ENCODE measurements at places on chromosomes 11 and 22.

DNA sequence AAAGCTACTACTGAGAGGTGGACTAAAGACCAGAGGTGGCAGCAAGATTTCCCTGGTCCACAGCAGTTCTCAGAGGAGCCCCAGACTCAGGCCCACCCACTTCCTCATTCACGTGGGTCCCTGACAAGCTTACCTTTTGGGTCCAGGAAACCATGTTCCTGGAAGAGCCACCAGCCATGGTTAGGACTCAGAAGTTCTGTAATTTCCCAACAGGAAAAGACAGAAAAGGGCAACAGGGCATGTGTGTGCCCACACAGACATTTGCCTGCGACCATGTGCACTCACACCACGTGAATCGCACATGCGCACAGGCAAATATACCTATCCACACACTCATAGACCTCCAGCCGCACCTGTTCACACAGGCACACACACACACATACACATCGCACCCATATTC lies 42.9 kb downstream of the LRRC32 start:
- DNase-seq, result peak; percentile 21

DNA sequence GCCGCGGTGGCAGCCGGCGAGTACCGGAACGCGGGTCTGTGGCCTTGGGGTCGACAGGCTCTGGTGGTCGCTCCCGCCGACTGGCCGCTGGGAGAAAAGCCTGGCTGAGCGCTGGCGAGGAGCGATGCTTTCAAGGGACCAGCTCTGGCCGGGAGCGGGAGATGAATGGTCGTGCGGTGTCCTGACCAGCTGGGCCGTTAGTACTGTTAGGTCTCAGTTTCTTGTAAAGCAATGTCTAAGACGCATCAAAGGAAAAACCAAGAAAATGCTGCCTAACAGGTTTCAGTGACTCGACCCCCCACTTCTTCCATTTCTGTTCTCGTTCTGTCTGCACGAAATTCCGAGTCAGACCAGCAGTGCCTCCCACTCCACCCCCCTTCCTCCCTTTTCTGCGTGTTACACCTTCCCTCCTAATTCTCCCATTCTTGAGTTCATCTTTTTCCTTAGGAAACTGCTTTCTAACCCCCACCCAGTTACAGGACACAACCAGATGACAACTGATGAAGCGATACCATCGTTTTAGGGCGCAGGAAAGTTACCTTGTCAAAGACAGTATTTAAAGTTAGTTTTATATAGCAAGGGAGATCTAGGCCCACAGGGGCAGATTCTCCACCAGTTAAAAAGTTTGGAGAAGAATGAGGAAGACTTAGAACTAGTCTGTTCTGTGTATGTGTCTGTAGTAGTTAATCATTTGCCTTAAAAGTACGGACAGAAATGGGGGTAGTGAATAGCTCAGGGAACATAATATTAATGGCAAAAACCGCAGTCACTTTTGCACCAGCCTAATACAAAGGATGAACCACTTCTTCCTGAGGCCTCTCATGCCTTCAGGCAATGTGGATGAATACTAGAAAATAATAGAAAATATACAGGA lies 1.0 kb downstream of the CUL5 start:
- no peak for DNase-seq

- DNase-seq, result no peak
Observed at GRCh38 chr11:134625151-134625550, 213.1 kb upstream of the B3GAT1 start.

DNA sequence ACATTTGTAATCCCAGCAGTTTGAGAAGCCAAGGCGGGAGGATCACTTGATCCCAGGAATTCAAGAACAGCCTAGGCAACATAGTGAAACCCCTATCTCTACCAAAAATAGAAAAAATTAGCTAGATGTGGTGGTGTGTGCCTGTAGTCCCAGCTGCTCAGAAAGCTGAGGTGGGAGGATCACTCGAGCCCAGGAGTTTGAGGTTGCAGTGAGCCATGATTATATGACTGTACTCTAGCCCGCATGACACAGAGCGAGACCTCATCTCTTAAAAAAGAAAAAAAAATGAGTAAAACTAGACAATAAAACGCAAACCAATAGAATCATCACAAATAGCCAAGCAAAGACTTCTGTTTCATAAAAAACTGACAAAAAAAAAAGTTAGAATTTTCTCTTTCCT lies 21.8 kb downstream of the NUCB2 start:
- DNase-seq, result no peak

GRCh38 chr11:66971488-66971887 lies 3.6 kb upstream of the C11orf86 start:
- DNase-seq, result no peak

- peak; percentile 68 for DNase-seq
Observed at GRCh38 chr22:42294034-42294985, 23.9 kb upstream of the TCF20 start.

DNA sequence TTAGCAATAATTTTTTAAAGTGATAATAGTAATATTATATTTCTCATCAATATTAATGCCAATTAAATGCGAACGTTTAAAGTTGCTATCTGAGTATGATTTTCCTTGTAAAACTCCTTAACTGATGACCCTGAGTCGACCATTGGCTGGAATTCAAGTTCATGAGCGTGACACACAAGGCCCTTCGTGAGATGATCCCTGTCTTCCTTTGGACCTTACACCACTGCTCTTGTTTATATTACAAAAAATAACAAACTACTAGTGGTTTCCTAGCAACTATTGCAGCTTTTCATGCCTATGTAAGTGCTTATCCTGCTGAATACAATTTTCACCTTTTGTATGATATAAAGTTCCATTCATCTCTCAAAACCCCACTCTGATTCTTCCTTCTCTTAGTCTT lies 752.9 kb downstream of the CNTN5 start:
- no peak for DNase-seq

GRCh38 chr11:132792341-132793140 lies 739.8 kb downstream of the OPCML start:
- no peak for DNase-seq

GRCh38 chr22:18075720-18076497 lies 1.9 kb upstream of the PEX26 start:
- peak; percentile 44 for DNase-seq

DNA sequence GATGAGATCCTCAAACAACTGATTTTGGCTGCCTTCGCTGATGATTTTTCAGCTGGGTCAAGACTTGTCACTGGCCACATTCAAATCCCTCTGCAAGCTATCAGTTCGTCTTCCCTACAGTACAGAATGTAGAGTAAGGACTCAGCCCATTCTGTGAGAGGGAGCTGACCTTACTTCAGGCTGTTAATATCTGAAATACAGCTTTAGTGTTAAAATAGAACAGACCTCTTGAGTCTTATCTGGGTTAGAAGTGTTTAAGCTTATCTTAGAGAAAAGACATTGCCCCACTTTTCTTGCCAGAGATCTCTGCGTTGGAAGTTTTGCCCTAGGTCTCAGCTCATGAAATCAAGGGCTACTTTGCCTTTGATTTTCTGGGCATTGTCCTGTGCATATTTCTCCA lies 383.4 kb upstream of the LARGE1 start:
- DNase-seq, result no peak

GRCh38 chr22:31348766-31349165 lies 2.6 kb upstream of the PATZ1 start:
- no peak for DNase-seq

GRCh38 chr11:109644152-109644551 lies 222.2 kb downstream of the C11orf87 start:
- no peak for DNase-seq

- DNase-seq, result peak; percentile 56
Observed at GRCh38 chr11:76962583-76963416, 71.4 kb upstream of the B3GNT6 start.

DNA sequence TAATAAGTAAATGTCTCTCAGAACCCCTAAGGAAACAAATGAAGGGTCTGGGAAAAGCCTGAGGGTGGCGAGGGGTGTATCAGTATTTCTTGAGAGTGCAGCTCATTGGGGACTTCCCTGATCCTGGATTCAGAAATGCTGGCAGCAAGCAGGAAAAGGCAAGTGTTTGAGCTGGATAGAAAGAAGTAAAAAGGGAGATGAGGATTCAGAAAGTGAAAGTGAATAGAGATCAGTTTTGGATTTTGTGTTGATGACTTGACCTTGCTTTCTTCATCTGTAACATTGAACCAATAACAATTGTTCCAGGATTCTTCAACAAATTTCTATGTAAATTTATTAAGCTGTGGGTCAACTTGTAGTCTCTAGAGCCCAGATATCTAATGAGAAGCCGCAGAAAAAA lies 66.9 kb upstream of the CTSC start:
- DNase-seq, result no peak

DNA sequence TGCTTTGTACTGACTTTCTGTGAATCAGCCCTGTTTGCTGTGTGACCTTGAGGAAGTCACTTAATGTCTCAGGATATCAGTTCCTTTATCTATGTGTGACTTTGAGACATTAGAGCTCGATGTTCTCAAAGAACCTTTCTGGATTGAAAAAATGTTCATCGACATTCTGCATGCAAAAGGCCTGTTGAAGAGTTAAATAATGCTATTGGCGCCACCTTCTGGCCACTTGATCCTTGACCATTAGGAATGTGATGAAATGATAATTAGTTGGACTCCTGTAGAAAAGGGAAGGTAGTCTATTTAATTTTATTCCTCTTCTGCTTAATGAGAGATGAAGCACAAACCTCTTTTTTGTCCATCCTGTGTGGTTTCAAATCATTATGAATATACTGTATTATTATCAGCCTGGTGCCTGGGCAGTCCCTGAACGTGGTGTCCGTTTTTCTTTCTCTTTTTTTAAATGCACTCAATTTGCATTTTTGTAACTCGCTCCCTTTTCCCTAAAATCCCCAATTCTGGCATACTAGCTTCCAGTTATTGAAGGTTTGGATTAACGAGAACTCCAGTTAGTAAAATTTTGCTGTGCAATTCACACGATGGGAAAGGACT lies 20.7 kb downstream of the ELF5 start:
- peak; percentile 54 for DNase-seq

DNA sequence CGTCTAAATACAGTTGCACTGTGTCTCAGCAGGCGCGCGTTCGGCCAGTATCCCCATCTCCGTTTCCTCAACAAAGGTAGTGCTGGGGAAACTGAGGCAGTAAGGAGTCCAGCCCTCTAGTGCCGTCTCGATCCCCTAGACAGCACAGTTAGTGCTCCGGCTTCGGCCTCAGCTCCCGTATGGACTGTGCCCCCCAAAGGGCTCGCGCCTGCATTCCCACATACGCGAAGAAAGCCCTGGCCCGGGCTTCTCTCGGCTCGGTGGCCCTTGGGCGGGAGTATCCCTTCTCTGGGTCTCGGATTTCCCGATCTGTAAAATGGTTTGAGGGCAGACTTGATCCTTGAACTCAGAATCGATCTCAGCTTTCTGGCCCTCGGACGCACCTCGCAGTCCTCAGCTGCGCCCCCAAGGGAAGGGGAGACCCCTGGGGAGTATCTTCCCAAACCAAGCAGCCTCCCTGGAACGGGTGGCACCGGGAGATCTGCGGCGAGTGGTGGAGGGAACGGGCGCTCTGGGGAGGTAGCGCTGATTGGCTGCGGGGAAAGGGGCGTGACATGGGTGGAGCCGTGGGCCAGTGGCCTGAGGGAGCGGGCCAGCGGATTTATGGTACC lies 759 bp upstream of the PEX16 start:
- peak; percentile 82 for DNase-seq

DNA sequence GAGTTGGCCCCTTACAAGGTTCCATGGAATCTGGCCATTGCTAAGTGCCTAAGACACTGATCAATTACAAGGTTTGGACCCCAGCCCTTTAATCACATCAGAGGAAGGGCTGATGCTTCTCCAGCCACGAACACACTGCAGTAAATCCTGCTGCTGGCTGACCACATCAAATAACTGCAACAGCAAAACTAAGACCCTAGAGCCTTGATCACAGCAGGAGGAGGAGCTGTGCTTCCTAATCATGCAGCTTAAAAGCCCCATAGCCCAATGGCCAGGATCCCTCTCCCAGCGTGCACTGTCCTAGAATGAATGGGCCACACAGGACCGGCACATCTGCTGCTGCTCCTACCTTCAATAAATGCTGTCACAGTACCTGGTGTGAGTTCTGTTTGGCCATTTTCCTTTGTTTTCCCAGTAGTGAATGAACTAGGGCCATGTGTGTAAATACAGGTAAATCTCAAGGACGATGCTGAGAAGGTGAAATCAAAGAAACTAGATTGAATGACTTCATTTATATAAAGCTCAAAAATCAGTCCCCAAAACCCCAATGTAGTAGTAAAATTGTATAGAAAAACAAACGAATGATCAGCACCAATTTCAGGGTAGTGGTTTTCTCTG lies 12.7 kb downstream of the ZP1 start:
- DNase-seq, result no peak

DNA sequence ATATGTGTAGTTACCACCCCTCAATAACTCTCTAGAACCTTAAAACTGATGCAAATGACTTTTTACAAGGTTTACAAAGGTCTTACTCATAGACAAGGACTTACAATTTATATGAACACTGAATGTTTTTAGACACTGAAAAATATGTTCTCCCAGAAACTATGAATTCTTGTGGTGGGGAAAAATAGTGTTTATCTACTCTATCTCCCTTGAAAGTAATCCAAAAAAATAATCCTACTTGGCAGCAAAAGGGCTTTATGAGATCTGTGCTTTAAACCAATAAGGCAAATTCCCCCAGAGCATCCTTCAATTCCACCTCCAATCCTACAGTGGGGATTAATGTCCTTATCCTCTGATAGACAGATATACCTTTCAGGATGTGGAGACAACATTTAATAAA lies 1984.1 kb upstream of the RAG2 start:
- DNase-seq, result no peak

DNA sequence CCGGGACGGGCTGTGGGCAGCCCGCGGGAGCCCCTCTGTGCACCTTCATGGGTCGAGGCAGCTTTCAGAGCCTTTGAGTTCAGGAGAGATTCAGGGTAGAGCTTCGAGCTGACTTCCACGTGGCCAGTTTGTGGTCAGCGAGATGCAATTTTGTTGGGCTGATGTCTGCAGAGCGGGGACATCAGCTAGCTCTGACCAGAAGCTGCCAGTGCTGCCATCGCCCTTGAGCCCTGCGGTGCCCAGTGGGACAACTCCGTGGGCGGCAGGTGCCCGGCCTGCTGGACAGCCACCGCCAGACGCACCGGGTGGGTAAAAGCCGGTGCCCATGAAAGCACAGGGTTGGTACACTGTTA lies 719 bp downstream of the TALDO1 start:
- DNase-seq, result peak; percentile 33

- no peak for DNase-seq
Observed at GRCh38 chr11:25734591-25735211, 597.2 kb upstream of the ANO3 start.

- no peak for DNase-seq
Observed at GRCh38 chr11:76129729-76130128, 76.6 kb downstream of the WNT11 start.

- no peak for DNase-seq
Observed at GRCh38 chr11:120611581-120611980, 100.0 kb downstream of the GRIK4 start.

GRCh38 chr22:37060801-37061610 lies 9.5 kb downstream of the KCTD17 start:
- DNase-seq, result peak; percentile 37

DNA sequence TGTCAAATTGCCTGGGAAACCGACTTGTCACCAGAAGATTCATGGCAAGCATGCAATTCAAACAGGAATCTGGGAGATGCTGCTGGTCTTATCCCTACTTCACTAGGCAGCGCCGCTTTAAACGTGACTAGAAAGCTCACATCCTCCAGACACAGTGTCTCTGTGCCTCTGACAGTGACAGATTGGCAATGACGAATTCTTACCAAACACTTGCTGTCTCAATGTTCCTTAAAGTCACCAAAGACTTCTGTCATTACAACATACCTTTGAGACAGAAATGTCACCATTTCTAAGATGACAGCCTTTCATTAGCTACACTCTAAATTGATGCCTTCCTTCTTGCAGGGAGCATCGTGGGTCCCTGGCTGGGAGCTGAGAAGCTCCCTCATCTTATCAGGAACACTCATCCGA lies 197.8 kb downstream of the CWF19L2 start:
- no peak for DNase-seq

Data from activated naive CD4-positive, alpha-beta T cell treated with anti-CD3 and anti-CD28 coated beads, Interleukin-2, amount 10 ng/mL, durations not matched to agents 7 days and 5 days (primary cell).